NCI-H1105 (cell line): ENCODE measurements at places on chromosomes 1 and 21.

GRCh38 chr1:119659628-119660027, 11.6 kb upstream of the ZNF697 start:
- no peak for DNase-seq

GRCh38 chr1:107572674-107573211, 392.2 kb downstream of the VAV3 start:
- DNase-seq = no peak

- DNase-seq = no peak
Measured at GRCh38 chr21:46624050-46624449, 11.4 kb upstream of the PRMT2 start.

- peak; percentile 50 for DNase-seq
Measured at GRCh38 chr1:243850202-243850451, at the start of gene AKT3. AKT3 (minus strand) TSS chr1:243850243; CDS start chr1:243843170, 7,073 bp downstream.

DNA sequence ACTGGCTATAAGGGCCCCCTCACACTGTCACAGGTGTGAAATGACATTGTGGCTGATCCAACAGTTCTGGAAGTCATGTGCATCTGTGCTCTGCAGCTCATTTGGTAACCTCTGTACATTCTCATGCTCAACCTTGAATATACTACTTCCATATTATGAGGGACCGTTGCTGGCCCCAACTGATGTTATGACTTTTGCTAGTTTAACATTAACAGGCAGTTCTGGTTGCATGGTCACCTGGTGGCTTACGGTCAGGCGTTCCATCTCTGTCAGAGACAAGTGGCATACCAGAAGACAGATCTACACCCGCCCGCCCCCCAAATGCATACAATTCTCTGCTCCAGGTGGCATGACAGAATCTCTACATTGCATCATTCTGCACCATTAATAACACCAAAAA, 6.0 kb upstream of the DIP2A start:
- DNase-seq = no peak

DNA sequence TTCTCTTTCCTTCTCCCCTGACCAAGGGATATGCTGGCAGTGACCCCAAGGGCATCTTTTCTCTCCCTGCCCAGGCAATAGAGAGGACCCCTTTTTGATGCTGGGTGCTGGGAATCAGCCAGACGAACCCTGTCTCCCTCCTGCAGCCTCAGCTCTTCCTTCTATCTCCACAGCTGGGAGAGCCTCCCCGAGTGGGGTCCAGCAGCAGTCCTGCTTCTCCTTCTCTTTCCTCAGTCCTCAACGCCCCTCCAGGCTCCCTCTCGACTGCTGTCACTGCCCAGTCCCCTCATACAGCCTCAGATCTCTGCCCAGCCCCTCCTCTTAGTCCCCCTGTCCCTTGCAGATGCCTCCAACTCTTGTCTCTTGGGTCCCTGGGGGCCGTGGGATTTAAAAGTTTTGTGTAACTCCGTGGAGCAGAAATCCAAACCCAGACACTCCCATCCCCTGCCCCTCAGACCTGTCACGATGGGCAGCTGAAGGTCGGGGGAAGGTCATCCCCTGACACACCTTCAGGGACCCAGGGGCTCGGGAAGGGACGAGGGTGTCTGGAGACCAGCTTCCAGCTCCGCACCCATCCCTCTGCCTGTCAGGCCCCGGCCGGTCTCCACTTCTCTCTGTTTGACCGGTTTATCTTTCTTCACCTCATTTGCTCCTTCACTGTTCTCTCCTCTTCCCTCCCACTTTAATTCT, 5.8 kb upstream of the ETV3L start:
- no peak for DNase-seq

- no peak for DNase-seq
Measured at GRCh38 chr1:45047032-45047431, 35.0 kb downstream of the UROD start.

- no peak for DNase-seq
Measured at GRCh38 chr1:224920930-224921329, 8.5 kb upstream of the DNAH14 start.

GRCh38 chr1:31760471-31761470, 3.4 kb downstream of the ADGRB2 start:
- DNase-seq = peak; percentile 63

GRCh38 chr1:164830628-164831027, 271.6 kb downstream of the PBX1 start:
- no peak for DNase-seq

- no peak for DNase-seq
Measured at GRCh38 chr1:204672482-204673121, 12.9 kb downstream of the LRRN2 start.

DNA sequence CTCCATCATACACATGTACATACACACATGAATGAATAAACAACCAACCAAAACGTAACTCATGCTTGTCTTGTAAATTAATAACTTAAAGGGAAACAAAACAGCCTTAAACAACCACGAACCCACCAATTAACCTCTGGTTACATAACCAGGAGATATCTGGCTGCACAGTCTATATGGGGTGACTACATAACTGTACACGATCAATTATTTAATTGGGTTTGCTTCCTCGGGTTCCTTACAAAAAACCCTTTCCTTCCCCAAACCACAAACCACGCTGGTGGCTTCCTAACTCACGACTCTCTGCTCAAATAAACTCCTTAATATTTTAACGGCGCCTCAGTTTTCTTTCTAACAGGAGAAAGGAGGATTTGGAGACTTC, 744 bp downstream of the ZNF670 start:
- no peak for DNase-seq

DNA sequence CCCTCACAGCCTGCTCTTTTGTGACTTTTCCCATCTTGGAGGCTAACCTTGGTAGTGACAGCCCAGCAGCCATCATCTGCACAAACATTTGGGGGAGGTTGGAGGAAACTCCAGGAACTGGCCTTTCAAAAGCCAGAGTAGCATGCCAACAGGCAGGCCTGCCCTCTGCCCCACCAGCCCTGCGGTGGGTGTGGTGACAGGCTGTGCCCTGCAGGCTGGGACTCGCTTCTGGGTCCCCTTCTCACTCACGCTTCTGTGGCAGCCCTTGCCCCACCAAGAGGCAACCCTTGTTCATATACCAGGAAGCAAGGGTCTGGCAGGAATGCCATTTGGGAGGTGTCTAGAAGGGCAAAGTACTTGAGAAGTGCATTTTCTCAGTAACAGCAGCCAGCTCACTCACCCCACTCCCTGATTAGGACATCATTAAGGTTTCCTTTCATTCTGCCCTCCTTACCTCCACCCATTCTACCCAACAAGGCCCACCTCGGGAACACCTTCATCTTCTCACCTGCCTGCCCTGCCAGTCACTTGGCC, 20.8 kb upstream of the FAM3B start:
- DNase-seq = no peak

GRCh38 chr21:33496345-33496744, 4.8 kb upstream of the DNAJC28 start:
- no peak for DNase-seq

DNA sequence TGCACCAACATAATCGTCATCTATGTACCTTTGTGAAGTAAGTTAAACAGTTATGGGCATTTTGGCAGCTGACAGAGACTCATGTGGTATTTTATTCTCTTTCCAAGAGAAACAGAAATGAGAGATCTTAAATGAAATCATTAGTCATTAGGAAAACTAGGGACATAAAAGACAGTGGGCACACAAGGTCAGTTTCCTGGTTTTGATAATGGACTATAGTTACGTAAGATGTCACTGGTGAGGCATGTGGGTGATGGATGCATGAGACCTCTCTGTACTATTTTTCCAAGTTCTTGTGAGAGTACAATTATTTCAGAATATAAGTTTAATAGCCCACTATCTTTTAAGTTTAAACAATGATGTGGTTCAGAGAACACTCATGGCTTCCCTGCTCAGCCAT, 216.9 kb downstream of the APP start:
- DNase-seq = no peak

DNA sequence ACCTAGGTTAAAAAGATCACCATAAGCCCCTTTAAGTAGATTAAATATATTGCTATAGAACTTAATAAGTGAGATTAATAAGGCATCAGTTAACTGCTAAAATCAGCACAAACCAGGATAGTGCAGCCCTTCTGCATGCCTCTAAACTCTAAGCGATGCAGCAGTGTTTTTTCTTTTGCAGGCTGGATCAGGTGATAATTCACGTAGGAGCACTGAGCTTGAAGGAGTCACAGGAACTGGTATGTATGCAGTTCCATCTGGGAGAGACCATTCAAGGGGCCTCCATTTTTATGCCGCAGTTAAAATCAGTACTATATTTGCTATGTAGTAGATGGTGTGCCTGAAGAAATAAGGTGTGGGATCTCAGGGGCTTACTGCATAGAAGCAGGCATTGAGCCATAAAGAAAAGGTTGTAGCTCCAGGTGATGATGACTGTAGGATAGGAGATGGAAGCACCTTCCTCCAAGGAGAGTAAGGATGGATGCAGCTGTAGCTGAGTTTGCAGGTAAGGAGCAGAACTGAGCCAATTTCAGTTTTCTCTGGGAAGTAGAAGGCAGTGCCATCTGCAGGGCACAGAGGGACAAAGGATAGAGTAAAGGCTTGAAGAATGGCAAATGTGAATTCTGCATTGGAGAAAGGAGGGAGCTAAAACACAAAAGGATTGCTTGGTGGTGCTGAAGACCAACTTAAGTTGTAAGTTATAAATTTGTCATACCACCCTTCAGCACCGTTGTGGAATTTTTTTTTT, 22.6 kb downstream of the NPL start:
- DNase-seq = no peak

GRCh38 chr1:89994231-89994804, 592 bp upstream of the ZNF326 start:
- DNase-seq = no peak

DNA sequence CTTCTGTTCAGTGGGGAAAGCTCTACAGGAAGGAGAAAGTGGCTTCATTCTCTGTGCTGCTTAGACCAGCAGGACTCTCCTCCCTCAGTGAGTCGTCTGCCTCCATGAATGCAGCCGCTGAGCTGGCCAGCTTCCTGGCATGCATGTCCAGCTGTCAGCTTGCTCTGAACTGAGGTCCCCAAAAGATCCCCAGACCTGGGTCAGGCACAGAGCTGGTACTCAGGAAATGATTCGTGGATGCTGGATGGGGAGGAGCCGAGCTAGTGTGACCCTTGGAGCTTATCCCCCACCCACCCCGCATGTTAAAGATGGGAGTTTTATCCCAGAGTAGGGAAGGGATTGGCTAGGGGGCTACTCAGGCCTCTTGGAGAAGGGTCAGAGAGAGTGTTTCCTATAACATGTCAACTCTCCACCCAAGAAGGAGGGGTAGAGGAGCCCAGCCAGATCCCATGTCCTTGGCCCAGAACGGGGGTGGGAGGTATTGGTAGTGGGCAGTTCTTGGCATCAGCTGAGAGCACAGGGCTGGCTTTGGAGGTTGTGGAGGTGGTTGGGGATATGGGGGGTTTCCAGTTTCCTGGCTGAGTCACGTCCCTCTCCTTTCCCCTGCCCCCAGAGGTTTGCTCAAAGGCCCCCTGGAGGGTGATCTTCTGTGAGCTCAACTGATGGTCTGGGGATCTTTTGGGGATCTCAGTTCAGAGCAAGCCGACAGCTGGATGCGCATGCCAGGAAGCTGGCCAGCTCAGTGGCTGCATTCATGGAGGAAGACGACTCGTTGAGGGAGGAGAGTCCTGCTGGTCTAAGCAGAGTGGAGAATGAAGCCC, 110.1 kb downstream of the FOXD2 start:
- no peak for DNase-seq

GRCh38 chr21:36461918-36462486, 17.9 kb downstream of the CLDN14 start:
- DNase-seq = no peak

- no peak for DNase-seq
Measured at GRCh38 chr1:109263597-109264378, 14.4 kb downstream of the CELSR2 start.

GRCh38 chr21:25126564-25126963, 480.7 kb downstream of the MRPL39 start:
- DNase-seq = no peak

DNA sequence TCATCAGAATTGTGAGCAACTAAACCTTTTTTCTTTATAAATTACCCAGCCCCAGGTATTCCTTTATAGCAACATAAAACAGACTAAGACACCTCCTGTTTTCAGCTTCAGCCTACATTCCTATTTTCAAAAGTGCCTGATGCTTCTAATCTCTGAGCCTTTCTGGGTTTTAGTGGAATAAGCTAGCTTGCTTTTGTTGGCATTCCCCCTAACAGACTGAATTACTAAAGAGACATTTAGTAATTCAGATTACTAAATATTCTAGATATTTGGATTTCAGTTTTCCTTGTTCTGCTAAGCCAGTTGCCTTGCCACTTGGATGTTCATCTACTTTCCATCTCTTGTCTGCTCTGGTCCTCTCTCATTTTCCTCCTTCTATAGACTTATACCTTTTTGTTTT, 10.5 kb upstream of the GNG12 start:
- DNase-seq = no peak

DNA sequence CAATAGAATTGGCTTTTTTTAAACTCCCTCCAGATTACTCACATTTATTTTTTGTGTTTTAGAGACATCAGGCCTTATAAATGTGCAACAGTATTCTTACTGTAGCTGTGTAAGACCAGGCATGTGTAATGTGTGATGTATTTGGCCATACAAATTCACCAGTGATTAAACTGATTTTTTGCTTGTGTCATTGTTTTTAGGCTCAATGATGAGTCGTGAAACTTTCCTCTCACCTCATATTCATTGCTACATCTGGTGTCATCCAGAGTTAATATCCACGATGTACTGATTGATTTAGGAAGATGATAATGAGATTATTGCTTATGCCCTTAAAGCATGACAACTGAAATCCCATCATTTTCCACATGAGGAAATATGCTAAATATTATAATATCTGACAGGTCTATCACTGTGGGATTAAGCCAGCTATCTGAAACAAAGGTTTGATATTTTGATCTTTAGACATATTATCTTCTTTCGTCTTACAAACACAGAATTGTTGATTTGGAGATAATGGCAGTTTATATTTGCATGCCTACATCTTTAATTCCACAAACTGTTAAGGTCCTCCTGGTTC, 487.9 kb downstream of the PTBP2 start:
- DNase-seq = no peak

DNA sequence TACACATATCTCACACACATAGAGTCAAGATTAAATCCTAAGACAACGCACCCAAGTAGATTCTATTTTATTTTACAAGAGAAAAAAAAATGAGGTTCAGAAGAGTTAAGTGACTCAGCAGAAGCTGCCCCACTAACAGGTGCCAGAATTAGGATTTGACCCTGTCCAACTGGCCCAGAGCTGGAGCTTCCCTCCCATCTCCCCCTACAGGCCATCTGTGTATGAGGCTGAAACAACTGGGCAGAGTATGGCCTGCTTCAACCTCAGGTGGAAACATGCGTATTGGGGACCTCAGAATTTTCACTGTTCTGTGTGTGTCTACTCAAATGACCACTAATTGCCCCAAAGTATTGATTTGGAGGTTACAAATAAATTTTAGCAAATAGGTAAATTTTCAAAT, 29.9 kb downstream of the PSMG1 start:
- DNase-seq = no peak

DNA sequence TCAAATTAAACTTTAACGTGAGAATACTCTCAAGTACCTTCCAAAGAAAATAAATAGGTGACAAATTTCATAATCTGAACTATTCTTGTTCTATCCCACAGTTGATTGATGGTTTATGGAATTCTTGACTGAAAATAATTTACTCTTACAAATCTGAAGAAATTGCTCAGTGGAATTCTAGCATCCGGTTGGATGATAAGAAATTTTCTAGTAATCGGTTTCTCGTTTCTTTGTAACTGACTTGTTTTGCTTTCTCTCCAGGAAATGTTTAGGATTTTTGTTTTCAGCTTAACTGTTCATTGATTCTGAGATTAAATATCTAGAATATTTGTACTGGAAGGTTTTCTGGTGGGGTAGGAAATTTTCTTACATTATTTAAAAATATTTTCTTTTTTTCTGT, 558.9 kb upstream of the ADAMTS5 start:
- no peak for DNase-seq

GRCh38 chr1:200739702-200740570, 1.2 kb downstream of the CAMSAP2 start:
- DNase-seq = no peak
